ENCODE measurements at places on chromosomes 7 and 10. TPM values are rescaled to one million over a fixed set of nuclear protein-coding genes. Genes with fewer than 3 reads are reported as not detected.

- ATAC-seq = no peak
Observed at GRCh38 chr7:50960621-50961310, 178.1 kb upstream of the GRB10 start.

The EPO gene
- not detected for total RNA-seq

DNA sequence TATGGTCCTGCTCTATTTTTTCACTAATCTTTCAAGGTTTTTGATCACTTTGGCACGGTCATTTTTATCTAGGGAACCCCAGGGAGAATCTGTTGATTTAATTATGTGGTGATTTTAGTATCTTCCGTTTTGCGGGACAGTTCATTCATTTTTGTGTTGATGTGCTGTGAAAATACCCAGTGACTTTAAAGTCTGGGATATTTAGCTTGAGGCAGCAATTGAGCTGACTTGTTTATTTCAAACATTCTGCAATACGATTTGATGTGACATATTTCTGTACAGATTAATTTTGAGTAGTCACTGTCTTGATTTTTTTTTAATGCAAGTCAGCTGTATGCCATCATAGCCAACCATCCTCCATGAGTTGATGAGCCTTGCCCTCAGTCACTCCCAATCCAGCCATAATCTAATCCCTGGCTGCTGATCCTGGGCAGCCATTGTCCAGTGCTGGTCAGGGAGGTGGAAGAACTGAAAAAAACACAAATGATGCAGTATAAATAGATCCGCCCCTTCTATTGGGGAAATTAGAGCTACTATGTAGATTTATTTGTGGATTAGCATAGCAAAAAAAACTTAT is 183.4 kb downstream of the CCSER2 start:
- no peak for ATAC-seq

DNA sequence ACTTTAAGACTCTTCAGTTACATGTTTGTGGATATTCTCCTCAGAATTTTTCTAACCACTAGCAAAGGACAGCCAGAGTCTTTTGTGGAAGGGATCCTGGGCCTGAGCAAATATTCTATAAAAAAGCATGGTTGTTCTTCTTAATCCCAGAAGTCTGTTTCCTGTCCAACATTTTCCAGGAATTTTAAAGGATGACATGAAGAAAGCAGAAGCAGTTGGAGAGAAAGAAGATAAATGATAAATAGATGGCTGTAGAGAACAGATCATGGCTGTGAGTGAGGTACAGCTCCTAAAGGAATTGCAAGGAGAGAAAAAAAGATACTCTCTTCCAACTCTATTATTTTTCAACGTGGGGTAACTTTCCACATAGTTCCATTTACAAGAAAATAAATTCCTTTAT is 91.8 kb upstream of the STEAP4 start:
- peak; percentile 34 for ATAC-seq

The STRIP2 gene
- total RNA-seq = 2.6 TPM

DNA sequence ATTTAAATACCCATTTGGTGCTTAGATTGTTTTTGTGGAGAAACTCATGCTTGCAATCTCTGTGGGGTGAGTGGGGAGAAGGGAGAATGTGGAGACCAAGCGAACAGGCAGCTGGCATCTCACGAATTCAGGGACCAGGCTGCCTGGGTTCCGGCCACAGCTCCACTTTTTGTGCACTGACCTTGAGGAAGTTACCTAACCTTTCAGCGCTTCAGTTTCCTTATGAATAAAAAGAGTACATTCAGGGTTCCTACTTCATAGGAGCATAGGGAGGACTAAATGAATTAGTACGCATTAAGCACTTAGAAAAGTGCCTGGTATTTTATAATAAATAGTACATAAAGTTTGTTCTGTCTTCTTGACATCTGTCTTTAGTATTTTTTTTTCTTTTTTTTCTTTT is 72.5 kb downstream of the PRTFDC1 start:
- ATAC-seq = no peak

- ATAC-seq = no peak
Observed at GRCh38 chr7:147196481-147196880, 1079.9 kb downstream of the CNTNAP2 start.

DNA sequence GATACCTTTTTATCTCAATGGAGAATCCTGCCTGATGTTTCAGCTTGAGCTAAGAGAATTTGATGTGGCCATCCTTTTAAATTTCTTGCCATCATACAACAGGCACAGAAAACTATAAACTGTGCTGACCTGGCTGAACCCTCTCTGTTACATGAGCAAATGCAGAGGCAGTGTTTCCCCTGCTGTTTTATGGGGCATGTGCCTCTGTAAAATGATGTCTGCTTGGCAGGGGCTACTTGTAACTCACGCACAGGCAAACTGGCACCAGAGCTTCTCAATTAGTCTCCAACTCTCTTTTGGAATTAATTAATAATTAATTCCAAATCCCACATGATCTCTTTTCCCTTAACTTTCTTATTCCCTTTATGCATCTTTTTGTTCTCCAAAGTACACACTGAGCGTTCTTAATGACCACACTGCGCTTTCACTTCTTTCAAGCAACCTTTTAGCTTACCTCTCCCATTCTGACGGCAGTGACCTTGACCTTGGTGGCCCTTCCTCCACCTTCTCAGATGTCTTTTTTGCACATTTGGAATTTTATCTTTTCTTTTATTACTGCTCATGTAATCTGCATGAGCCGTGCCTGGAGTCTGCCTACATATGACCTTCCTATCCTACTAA is 334.0 kb downstream of the PLXNA4 start:
- no peak for ATAC-seq
